A549 treated with Hydrocortisone at 1 μM for 4 hours (cell line): ENCODE measurements at places on chromosomes 1 and 21. TPM values are rescaled to one million over a fixed set of nuclear protein-coding genes. Genes with fewer than 3 reads are reported as not detected.

Gene KRTAP11-1
- total RNA-seq, result not detected in 5 replicates

Gene NUP210L
- total RNA-seq, result not detected in 5 replicates

Gene SOX13
- 18.7 to 22.9 TPM (median 20.9 TPM) in 5 replicates for total RNA-seq

Gene MAP3K21
- 6.8 to 10.2 TPM (median 8.3 TPM) in 5 replicates for total RNA-seq

Gene FCRLB
- 1.5 to 1.8 TPM (median 1.7 TPM) in 5 replicates for total RNA-seq

Gene ARMH1
- total RNA-seq, result 0.55 to 1.1 TPM (median 0.92 TPM) in 5 replicates

Gene TTC39A
- 1.4 to 2.7 TPM (median 1.7 TPM) in 5 replicates for total RNA-seq

Gene OR2T33
- not detected in 5 replicates for total RNA-seq

Gene BARHL2
- total RNA-seq, result not detected in 5 replicates

Gene SORT1
- 3.7 to 6.1 TPM (median 4.0 TPM) in 5 replicates for total RNA-seq

Gene OR4F29
- not detected in 5 replicates for total RNA-seq

Gene RPL11
- total RNA-seq, result 1,026 to 1,507 TPM (median 1,393 TPM) in 5 replicates

Gene SH3BGR
- total RNA-seq, result 0.27 to 2.3 TPM (median 0.79 TPM) in 5 replicates

Gene HUNK
- total RNA-seq, result 1.2 to 1.7 TPM (median 1.4 TPM) in 5 replicates

Gene NID1
- 5.3 to 9.8 TPM (median 7.4 TPM) in 5 replicates for total RNA-seq

Gene UBASH3A
- total RNA-seq, result 0.12 to 0.20 TPM (median 0.13 TPM) in 5 replicates

Gene C1QA
- total RNA-seq, result not detected in 5 replicates

Gene AZIN2
- total RNA-seq, result 0.66 to 1.2 TPM (median 0.93 TPM) in 5 replicates
